ENCODE measurements at places on chromosomes 7 and 10. TPM values are rescaled to one million over a fixed set of nuclear protein-coding genes. Genes with fewer than 3 reads are reported as not detected.

- no peak overlapping the region for H3K4me3 ChIP-seq
- no peak for DNase-seq
- no peaks in the 10 kb centered on the region for H3K36me3 ChIP-seq
- peaks cover 7% of the 10 kb centered on the region for H3K4me1 ChIP-seq
- H3K27me3 ChIP-seq, result peaks cover 5% of the 10 kb centered on the region
Observed at GRCh38 chr10:128377988-128378387, 251.8 kb upstream of the MKI67 start.

- no peak overlapping the region for H3K4me3 ChIP-seq
- H3K27ac ChIP-seq, result no peak overlapping the region
- no peaks in the 10 kb centered on the region for H3K36me3 ChIP-seq
- H3K27me3 ChIP-seq, result no peaks in the 10 kb centered on the region
- no peak for DNase-seq
- H3K4me1 ChIP-seq, result peaks cover 50% of the 10 kb centered on the region
Observed at GRCh38 chr7:27897441-27897847, 157.5 kb downstream of the TAX1BP1 start.

GRCh38 chr7:117283779-117284178 lies 39.1 kb downstream of the WNT2 start:
- H3K27ac ChIP-seq, result no peak overlapping the region
- H3K27me3 ChIP-seq, result peaks cover 4% of the 10 kb centered on the region
- no peak for DNase-seq
- no peak overlapping the region for H3K4me3 ChIP-seq
- H3K36me3 ChIP-seq, result no peaks in the 10 kb centered on the region

GRCh38 chr10:25694206-25694933 lies 239.7 kb upstream of the MYO3A start:
- no peaks in the 10 kb centered on the region for H3K4me1 ChIP-seq
- H3K27me3 ChIP-seq, result peaks cover 3% of the 10 kb centered on the region
- no peaks in the 10 kb centered on the region for H3K36me3 ChIP-seq
- DNase-seq, result no peak

- no peak for DNase-seq
- H3K4me3 ChIP-seq, result no peak overlapping the region
- no peaks in the 10 kb centered on the region for H3K27me3 ChIP-seq
- H3K27ac ChIP-seq, result no peak overlapping the region
Observed at GRCh38 chr7:13115157-13115772, 427.8 kb downstream of the ARL4A start.

DNA sequence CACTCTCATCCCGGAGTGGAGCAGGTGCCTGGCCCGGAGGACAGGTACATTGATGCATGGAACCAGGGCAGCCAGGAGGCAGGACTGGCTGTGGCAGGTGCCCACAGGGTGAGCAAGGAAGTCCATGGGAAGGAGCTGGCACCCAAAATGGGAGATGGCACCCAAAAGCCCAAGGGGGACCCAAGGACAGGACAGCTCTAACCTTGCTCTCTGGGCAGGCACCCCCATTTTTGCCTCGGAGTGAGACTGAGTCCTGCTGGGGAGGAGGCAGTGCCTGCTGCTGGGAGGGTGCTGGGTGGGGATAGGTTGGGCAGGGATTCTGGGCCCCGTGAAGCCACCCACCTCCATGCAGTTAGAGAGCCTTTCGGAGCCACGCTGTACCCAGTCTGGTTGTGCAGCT lies 234.5 kb downstream of the TCERG1L start:
- peaks cover 13% of the 10 kb centered on the region for H3K4me1 ChIP-seq
- H3K27me3 ChIP-seq, result no peaks in the 10 kb centered on the region
- DNase-seq, result no peak
- H3K4me3 ChIP-seq, result no peak overlapping the region
- H3K36me3 ChIP-seq, result no peaks in the 10 kb centered on the region
- no peak overlapping the region for H3K27ac ChIP-seq

DNA sequence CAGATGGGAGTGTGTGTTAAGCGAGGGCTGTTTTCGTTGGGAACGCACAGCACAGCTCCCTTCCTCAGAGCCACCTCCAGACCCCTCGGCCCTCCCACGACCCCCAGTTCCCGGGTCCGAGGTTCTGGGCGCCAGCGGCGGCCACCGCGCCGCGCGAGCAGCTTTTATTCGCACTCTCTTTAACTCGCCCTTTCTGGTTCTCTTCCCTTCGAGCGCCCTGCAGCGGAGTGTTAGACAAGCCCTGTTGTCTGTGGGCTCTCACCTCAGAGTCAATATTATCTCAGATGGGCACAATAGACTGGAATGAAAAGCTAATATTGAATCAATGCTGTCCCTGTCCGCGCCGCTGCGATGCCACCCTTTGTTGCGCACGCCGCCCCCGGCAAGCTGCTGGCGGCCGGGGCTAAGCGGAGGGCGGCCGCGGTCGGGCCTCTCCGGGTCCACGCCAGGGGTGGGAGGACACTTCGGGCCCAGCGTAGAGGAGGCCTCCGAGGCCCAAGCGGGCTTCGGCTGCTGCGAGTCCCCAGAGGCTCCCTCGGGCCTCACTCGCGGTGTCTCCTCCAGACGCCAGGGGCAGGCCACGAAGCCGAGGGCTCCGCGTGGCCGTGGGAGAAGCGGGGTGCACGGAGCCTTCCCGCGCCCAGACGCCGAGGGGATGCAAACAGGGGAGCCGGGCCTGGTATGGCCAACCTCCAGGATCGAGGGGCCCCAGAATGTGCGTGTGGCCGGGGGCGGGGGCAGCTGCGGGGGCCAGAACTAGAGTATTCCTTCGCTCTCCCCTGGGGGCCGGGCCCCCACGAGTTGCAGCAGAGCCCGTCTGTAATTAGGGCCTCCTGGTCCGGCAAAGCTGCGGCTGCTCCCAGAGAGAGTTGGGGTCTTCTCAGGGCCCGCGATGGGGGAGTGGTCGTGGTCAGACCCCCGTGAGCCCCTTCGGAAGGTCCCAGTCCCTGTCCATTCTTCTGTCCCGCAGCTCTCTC lies 7.9 kb upstream of the EMX2 start:
- H3K4me1 ChIP-seq, result no peaks in the 10 kb centered on the region
- H3K27ac ChIP-seq, result no peak overlapping the region
- H3K4me3 ChIP-seq, result no peak overlapping the region
- H3K36me3 ChIP-seq, result no peaks in the 10 kb centered on the region
- DNase-seq, result no peak
- H3K27me3 ChIP-seq, result peaks cover 82% of the 10 kb centered on the region

DNA sequence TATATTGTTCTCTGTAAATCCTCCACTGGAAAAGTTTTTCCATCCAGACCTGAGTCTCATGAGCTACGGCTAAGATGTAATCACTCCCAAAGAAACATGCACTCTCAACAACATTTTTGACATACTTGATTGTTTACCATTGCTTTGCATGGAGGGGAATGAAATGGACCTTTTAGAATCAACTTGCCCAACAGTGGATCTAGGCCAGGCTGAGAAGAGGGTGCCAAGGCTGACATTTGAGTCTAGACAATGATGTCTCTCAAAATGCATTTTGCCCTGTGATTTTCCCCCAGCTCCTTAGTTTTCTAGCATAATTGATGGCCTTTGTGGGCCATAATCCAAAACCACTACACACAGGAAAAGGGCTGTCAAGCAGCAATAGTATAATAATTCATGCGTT lies 297.9 kb upstream of the KLF6 start:
- peaks cover 27% of the 10 kb centered on the region for H3K4me1 ChIP-seq
- H3K27ac ChIP-seq, result no peak overlapping the region
- no peak for DNase-seq
- no peaks in the 10 kb centered on the region for H3K27me3 ChIP-seq

DNA sequence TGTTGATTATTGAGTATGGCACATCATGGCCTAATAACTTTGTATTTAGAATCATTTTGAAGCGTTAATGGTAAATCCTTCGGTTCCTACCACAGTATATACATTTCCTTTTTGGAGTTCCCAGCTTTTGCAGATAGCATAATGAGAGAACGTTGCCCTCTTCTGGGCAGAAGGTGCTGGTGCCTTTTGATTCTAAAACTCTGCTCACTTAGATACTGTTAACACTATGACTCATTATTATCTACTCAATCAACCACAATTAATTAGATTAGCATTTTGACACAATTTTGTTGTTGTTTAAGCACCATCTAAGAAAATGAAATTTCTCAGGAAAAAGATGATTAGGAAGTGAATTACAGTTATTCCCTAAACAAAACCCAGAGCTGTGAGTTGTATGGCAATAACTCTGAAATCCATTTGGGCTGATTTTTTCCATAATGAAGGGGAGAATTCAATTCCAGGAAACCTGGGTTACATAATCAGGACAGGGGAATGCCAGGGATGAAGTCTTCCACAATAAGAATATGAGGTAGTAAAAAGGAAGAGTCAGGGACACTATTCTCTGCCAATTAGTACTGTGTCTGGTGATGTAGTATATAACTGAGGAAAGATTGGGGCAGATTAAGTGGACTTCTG lies 11.5 kb upstream of the DLD start:
- peaks cover 29% of the 10 kb centered on the region for H3K4me1 ChIP-seq
- no peaks in the 10 kb centered on the region for H3K36me3 ChIP-seq
- no peak overlapping the region for H3K4me3 ChIP-seq
- H3K27ac ChIP-seq, result no peak overlapping the region
- peak; percentile 40 for DNase-seq

DNA sequence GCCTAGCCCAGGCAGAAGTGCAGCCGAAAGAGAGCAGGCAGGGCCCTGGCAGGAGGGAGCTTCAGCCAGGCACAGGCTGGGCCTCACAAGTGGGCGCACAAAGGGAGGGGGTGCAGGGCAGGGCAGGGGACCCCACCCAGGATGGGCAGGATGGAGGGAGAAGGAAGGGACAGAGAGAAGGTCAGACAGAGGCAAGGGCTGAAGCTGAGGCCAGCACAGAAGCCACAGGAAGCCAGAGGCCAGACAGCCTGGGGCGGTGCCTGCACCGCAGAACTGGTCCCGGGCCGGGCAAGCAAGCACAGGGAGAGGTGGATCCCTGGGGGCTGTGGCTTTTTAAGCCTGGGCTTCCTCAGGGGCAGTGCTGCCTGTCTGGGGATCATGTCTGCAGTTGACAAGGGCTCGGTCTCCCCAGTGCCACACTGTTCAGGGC lies 16.7 kb downstream of the NOS3 start:
- H3K27ac ChIP-seq, result peak overlapping the region; percentile 93
- no peaks in the 10 kb centered on the region for H3K27me3 ChIP-seq
- no peak for DNase-seq

GRCh38 chr10:76469675-76470074 lies 1038.3 kb downstream of the LRMDA start:
- no peaks in the 10 kb centered on the region for H3K4me1 ChIP-seq
- no peak for DNase-seq
- no peaks in the 10 kb centered on the region for H3K27me3 ChIP-seq
- H3K27ac ChIP-seq, result no peak overlapping the region

DNA sequence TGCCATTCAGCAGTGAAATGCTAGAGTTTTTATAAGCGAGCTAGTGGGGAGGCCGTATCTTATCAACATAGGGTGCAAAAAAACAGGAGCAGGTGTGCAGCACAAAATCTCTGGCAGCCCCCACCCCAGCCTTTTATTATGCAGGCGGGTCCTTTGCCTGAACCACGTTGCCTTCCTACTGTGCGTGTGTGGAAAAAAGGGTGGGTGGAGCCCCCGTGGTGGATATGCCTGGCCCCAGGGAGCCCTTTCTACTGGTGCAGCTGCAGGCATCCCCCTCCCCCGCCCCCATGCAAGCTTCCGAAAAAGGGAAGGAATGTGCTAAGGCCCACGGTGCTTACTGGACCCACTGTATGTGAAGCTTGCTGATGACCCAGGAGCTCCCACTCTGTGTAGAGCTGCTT lies 175.9 kb downstream of the USP6NL start:
- H3K27me3 ChIP-seq, result no peaks in the 10 kb centered on the region
- H3K27ac ChIP-seq, result no peak overlapping the region
- peaks cover 15% of the 10 kb centered on the region for H3K4me1 ChIP-seq
- H3K4me3 ChIP-seq, result no peak overlapping the region
- no peak for DNase-seq
- H3K36me3 ChIP-seq, result no peaks in the 10 kb centered on the region

GRCh38 chr7:6252748-6253147 lies 19.7 kb downstream of the CYTH3 start:
- H3K4me3 ChIP-seq, result no peak overlapping the region
- DNase-seq, result no peak
- peaks cover 21% of the 10 kb centered on the region for H3K4me1 ChIP-seq
- peaks cover 54% of the 10 kb centered on the region for H3K27me3 ChIP-seq
- no peak overlapping the region for H3K27ac ChIP-seq

DNA sequence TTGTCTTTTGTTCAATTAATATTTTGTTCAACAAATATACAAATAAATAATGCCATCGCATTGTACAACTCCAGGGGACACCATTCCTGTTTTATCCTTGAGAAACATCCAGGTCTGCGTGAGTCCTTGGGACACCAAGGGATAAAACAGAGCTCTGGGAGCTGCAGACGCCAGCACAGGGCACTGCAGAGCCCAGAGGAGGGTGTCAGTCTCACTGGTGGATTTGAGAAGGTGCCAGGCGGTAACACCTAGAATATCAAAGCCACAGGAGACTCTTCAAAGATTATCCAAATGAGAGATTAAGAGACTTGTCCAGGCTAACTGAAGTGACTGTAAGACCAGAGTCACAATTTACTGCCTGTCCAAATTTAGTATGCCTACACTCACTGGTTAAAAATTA lies 55.3 kb downstream of the TEX36 start:
- H3K4me3 ChIP-seq, result no peak overlapping the region
- H3K27me3 ChIP-seq, result no peaks in the 10 kb centered on the region
- H3K4me1 ChIP-seq, result no peaks in the 10 kb centered on the region
- no peaks in the 10 kb centered on the region for H3K36me3 ChIP-seq
- no peak overlapping the region for H3K27ac ChIP-seq

DNA sequence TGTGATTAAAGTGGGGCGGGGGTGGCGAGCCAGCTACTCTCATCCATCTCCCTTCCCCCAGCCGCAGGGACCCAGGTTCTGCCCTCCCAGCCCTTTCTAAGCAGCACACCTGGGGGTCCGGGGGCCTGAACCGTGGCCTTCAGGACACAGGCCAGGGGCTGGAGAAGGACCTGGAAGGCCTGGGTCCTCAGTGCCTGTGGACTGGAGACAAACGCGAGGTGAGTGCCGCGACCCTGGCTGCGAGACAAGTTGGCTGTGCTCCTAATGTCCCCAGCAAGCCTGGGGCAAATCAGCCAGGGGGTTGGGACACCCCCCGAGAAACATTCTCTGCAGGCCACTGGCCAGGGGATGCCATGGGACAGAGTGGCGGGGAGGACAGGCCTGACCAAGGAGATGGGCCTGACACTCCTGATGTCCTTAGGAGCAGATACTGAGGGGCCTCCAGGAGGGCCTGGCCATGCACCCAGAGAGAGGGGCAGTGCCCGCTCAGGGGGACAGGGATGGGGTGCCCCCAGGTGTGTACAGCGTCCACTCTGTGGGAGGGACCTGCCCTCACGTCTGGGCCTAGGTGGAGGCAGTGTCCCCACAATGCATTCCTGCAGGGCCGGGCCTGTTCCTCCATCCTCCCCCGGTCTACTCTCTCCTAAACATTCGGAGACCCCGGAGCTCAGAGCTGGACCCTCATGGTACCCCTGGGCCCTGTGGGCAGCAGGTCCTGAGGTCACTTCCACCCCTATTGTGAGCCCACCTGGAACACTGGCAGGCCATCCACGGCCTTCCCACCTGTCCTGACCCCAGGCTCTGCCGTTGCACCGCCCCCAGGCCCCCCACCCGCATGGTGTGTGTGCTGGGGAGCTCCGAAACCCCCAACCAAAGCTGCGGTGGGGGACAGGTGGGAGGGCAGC lies 13.1 kb downstream of the BRAT1 start:
- H3K27me3 ChIP-seq, result no peaks in the 10 kb centered on the region
- no peaks in the 10 kb centered on the region for H3K4me1 ChIP-seq
- H3K36me3 ChIP-seq, result peaks cover 13% of the 10 kb centered on the region
- no peak for DNase-seq
- H3K27ac ChIP-seq, result no peak overlapping the region

The C10orf53 gene
- total RNA-seq, result not detected

The CDNF gene
- total RNA-seq, result 0.85 TPM

The ZNF722 gene
- total RNA-seq, result not detected

The AKR1C8 gene
- total RNA-seq, result 0.27 TPM

The PITX3 gene
- not detected for total RNA-seq

The TEX36 gene
- not detected for total RNA-seq

The RFC2 gene
- 52.2 TPM for total RNA-seq

The PRKCQ gene
- total RNA-seq, result 62.6 TPM
